ENCODE measurements at places on chromosomes 7 and 10.
A peak's percentile ranks its signal among the peaks of the same experiment; 100 is the strongest.

DNA sequence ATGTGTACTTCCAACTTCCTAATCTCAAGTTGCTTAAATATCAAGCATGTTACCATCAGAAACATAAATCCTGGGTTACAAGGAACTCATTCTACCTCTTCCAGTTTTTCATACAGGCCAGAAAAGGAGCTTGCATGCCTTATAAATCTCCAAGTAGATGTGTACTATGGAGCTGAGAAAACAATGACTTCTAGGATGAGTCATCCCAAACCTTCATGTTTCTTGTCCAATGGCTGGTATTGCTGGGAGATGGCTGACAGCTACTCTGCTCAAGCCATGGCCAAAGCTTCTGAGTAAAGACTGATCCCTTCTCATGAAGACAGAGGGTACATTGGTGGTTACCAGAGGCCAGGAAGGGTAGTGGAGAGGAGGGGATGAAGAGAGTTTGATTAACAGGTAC lies 8.6 kb downstream of the RAPGEF5 start:
- no peak for DNase-seq

- DNase-seq: peak; percentile 74
Measured at GRCh38 chr7:114759347-114760062, 162.4 kb upstream of the MDFIC start.

GRCh38 chr10:5609952-5610616 lies 56.3 kb downstream of the ASB13 start:
- DNase-seq: no peak

- DNase-seq: no peak
Measured at GRCh38 chr10:69685802-69686585, 55.9 kb downstream of the FAM241B start.

GRCh38 chr10:75011221-75011620 lies 100.2 kb upstream of the SAMD8 start:
- no peak for DNase-seq

DNA sequence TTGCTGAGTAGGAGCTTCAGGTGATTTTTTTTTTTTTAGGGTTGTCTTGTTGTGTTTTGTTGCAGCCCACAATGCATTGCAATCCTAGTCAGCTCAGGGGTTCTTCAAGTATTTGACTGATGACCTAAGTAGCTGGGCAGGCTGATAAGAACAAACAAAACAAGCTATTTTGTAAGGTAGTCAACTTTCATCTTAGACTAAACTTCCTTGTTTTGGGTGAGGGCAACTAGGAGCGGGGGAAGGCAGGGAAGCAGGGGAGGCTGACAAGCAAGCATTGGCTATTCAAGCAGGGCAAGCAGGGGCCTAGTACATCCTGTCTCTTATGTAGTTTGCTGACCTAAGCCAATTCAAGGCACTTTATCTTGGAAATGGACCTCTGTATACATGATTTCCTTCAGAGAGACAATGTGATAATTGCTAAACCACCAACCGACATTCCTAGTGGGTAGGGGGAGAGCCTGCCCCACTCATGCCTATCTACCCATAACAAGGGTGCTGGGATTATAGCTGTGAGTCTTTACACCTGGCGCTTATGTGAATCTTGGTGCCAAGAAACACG lies 163.3 kb upstream of the PRKCQ start:
- DNase-seq: no peak

DNA sequence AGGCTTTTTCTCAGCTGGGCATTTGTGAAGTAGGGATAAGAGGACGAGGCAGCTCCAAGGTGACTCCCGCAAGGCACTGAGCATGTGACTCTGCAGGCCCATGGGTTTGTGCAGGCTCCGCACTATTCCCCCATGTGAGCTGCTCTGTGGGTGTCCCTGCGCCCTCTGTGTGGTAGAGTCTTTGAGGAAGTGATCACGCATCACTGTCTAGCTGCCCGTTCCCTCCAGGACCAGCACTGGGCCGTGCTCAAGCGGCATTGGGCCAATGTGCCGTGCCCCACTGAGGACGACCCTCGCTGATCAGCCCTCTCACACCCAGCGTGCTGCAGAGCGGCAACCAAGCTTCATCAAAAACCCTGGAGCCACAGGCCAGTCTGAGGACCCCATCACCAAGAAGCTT lies 7.5 kb downstream of the PRKAG2 start:
- no peak for DNase-seq

GRCh38 chr7:156480671-156481070 lies 159.9 kb upstream of the RNF32 start:
- peak; percentile 53 for DNase-seq

DNA sequence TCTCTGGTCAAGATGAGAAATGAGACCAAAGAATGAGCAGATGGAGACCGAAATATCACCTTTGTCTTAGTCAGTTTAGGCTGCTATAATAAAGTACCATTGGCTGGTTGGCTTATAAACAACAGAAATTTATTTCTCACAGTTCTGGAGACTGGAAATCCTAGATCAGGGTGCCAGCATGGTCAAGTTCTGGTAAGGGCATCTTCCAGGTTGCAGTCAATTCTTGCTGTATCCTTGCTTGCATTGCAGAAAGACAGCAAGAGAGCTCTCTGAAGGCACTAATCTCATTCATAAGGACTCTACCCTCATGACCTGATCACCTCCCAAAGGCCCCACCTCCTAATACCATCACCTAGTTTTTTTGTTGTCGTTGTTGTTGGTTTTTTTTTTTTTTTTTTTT lies 52.7 kb upstream of the MKLN1 start:
- no peak for DNase-seq

- DNase-seq: no peak
Measured at GRCh38 chr10:121265360-121266123, 332.7 kb downstream of the FGFR2 start.

DNA sequence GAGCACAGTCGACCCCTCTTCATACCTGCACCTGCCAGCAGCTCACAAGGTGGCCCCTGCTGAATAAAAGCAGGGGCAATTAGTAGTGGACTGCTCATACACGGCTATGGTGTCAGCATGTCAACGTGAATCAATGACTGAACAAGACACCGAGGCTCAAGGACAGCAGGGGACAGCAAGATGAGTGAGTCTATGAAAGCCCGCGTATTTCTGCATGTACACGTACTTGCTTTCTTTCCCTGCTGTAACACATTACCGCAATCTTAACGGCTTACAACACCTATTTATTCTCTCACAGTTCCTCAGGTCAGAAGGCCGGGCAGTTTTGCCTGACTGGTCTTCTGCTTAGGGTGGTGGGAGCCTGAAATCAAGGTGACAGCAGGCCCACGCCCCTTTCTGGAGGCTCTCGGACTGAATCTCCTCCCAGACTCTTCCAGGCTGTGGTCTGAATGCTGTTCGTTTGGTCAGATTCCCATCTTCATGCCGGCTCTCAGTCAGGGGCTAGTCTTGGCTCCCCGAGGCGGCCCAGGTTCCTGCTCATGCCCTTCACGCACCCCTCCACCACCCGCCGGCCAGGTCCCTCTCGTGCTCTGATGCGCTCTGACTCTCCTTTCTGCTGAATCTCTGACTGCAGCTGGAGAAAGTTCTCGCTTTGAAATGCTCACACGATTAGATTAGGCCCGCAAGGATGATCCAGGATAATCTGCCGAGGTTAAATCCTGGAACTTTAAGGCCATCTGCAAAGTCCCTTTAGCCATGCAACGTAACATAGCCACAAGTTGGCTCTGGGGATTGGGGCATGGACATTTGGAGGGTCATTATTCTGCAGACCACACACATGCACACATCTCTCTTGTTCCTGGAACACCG lies 7.8 kb upstream of the PPP2R2D start:
- no peak for DNase-seq

- DNase-seq: no peak
Measured at GRCh38 chr7:46160861-46161260, 239.8 kb upstream of the IGFBP3 start.

- no peak for DNase-seq
Measured at GRCh38 chr10:43444897-43445466, 8.1 kb downstream of the ZNF487 start.

DNA sequence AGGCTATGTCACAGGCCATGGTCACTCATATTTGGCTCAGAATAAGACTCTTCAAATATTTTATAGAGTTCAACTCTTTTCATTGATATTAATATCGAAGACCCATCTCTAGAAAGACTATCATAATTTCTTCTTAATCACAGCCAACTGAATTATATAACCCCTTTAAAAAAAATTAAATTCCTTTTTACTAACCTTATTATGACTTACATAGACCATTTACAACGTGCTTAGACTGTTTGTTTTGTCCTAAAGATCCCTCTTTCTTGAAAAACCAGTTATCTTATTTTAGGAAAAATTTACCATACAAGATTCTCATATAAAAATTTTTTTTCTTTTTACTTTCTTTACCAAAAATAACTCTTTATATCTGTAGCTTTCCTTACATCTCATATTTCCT lies 10.2 kb upstream of the TMEM254 start:
- no peak for DNase-seq

DNA sequence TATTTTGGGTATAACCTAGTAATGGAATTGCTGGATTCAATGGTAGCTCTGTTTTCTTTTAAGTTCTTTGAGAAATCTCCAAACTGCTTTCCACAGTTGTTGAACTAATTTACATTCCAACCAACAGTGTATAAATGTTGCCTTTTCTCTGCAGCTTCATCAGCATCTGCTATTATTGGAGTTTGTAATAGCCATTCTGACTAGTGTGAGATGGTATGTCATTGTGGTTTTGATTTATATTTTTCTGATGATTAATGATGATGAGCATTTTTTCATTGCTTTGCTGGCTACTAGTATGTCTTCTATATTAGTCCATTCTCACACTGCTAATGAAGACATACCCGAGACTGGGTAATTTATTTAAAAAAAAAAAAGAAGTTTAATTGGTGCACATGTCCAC lies 248.6 kb upstream of the MAGI2 start:
- no peak for DNase-seq

DNA sequence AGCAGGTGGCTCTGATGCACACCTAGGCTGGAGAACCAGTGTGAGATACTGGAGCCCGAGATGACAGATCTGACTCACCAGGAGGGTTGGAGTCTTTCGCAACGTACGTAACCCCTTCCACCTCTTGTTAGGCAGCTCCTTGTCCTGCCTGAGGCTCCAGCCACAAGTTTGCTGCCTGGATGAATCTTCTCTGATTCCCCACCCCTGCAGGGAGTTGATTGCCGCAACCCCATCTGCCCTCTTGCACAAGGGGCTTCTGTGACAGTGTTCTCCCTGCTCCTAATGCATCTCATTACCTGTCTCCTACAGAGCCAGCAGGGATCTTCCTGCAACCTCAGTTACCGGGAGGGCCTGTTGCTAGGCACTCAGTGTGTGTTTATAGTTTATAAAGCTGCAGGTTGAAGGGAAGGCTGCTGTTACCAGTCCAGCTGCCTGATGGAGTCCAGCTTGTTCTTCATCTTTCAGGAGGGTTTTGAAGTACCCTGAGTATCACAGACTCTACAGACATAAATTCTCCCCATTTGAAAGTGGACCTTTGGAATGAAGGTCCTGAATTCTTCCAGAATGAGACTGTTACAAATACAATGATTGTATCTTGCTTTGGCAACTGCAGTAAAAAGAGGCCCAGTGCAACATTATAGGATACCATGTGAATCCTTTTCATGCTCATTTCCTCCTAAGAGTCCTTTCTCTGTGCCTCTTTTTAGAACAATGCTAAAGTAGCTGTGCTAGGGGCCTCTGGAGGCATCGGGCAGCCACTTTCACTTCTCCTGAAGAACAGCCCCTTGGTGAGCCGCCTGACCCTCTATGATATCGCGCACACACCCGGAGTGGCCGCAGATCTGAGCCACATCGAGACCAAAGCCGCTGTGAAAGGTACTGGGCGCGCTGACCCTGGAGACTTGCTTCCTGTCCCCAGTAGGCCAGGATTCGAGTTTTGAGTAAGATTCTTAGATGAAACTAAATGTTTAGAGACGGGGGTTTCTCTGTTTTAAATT lies 6.5 kb downstream of the MDH2 start:
- DNase-seq: no peak

GRCh38 chr7:1910081-1910685 lies 240.1 kb downstream of the ELFN1 start:
- no peak for DNase-seq

- no peak for DNase-seq
Measured at GRCh38 chr7:101618916-101619315, 10.2 kb downstream of the MYL10 start.

DNA sequence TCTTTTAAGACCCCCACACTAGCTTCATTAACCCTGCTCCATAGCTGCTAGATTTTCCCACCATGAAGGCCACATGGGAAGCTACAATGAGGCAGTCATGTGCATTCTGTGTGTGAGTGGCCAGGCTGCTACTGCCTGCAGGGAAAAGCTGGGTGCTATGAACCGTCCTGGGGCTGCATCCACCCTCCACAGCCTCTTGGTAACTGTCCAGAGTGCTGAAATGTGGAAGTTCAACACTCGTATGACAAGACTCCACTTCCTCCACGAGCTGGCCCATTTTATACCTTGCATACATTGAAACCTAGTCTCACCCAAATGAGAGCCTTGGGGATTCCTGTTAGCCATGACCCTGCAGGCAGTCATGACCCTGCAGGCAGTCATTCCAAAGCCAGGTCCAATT lies 59.4 kb downstream of the CUZD1 start:
- DNase-seq: no peak

- DNase-seq: peak; percentile 64
Measured at GRCh38 chr10:72954596-72955554, at the start of gene PLA2G12B. TSS of gene PLA2G12B (minus strand) at chr10:72954806. CDS start at chr10:72954685, 121 bp downstream.

GRCh38 chr7:155631155-155631554 lies 13.3 kb upstream of the RBM33 start:
- no peak for DNase-seq

GRCh38 chr7:111640416-111640815 lies 78.1 kb upstream of the IMMP2L start:
- no peak for DNase-seq

- no peak for DNase-seq
Measured at GRCh38 chr10:93436591-93437085, 45.5 kb downstream of the MYOF start.

GRCh38 chr7:54907981-54908380 lies 110.8 kb upstream of the EGFR start:
- DNase-seq: no peak

DNA sequence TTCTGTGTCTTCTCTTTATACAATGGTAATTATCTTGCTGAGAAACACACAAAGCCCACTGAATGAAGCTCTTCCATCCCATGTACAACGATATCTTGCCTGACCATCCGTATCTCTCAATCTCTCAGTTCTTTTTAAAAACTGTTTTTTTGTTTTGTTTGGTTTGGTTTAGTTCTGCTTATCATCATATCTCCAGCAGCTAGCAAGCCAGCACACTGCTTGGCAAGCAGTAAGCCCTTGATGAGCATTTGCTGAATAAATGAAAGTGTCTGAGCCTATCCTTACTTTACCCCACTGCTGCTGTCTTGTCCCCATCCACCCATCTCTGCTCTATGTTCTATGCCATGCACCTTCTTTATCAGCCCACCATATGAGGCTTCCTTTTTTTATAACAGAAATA lies 34.2 kb downstream of the ITGB1 start:
- no peak for DNase-seq
